T-helper 22 cell (primary cell): ENCODE measurements at places on chromosomes 2 and 18.

DNA sequence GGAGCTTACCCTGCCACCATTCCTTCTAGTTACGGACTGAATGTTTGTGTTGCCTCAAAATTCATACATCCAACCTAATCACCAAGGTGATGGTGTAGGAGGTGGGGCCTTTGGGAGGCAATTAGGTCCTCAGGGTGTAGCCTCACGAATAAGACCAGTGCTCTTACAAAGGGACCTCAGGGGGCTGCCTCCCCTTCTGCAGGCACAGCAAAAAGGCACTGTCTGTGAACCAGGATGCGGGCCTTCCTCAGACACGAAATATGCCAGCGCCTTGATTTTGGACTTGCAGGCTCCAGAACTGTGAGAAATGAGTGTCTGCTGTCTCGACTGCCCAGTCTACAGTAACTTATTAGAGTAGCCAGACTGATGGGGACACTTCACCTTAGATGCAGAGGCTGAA is 150.4 kb upstream of the HDAC4 start:
- DNase-seq, result no peak

DNA sequence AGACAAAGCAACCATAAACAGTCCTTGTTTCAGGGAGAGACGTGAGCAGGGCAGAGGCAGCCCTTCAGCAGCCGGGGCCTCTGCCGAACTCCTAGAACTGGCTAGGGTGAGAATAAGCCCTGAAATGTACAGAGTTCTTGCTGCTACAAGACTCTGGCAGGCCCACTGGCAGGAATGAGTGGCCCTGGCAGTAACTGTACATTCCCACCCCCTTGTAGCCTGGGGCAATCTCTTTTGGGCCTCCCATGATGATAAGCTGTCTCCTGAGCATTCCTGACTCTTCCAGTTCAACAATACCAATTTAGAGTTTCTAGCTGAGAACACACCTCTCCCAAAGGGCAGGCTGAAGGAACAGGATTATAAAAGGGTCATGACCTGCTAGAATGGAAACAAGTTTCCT is 54.3 kb downstream of the HAUS1 start:
- no peak for DNase-seq

DNA sequence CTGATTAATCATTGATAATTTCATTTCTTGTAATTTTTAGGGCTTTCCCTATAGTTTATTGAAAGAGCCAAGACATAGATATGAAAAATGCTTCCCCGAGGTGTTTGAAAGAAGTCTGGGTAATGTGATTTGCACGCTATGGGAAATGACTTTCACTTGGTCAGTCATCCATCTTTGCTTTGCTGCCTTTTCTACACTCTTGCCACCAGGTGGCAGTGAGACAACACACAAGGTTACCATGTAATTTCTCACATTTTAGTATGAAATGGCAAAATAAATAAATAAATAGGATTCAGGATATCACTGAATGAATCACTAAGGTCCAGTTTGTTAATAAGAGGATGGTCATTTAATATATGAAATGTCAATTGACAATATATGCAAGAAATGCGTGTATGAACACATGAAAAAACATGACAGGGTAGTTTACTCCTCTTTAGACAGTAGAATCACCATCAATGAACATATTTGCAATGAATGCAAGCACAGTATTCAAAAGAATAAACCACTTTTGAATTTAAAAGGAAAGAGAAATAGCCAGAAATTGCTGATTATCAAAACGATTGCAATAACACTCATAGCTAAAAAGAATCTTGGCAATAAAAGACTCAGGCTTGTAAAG is 52.2 kb upstream of the KCNH7 start:
- DNase-seq, result no peak

DNA sequence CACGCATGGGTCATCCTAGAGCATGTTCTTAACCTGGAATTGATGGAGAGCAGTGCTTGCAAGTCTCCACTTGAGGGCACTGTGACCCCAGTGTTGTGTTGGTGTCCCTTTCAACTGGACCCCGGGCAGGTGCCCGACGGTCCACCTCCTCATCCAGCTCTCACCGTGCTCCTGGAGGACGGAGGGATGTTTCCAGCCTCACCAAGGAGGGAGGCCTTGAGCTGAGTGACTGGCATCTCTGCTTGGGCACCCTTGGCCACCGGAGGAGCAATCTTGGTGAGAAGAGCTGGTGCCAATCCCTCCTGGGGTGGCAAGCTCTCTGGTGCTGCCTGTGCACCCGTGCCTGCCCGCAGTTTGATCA is 45.4 kb upstream of the ASB18 start:
- no peak for DNase-seq

GRCh38 chr18:59061914-59062642 is 77.6 kb upstream of the SEC11C start:
- DNase-seq, result no peak

DNA sequence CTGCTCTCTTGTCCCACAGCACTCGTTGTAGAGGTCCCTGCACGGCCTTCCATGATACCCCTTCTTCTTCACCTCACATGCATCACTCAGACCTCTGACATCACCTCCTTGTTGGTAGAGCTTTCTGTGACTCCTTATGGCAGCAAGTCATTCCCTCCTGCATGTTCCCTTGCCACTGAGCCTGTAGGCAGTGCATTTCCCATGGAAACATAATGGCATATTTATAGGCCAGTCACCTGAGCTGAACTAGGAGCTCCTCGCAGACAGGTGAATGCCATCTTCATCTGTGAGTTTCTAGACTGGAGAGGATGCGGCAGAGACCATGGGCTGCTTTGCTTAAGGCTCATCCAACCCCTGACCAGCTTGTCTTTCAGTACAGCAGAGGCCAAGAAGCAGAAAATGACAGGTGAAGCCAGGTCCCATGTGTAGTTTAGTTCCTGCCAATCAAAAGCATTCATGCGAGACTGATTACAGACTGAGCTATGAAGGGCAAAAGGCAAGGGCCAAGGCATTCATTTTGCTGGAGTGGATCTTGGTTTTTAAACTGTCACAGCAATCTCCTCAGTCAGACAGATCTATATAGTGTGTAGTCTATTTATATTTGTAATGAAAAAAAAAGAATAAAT is 59.4 kb upstream of the NEDD4L start:
- no peak for DNase-seq

- no peak for DNase-seq
Observed at GRCh38 chr2:102144128-102144527, 1.6 kb downstream of the IL1R1 start.

DNA sequence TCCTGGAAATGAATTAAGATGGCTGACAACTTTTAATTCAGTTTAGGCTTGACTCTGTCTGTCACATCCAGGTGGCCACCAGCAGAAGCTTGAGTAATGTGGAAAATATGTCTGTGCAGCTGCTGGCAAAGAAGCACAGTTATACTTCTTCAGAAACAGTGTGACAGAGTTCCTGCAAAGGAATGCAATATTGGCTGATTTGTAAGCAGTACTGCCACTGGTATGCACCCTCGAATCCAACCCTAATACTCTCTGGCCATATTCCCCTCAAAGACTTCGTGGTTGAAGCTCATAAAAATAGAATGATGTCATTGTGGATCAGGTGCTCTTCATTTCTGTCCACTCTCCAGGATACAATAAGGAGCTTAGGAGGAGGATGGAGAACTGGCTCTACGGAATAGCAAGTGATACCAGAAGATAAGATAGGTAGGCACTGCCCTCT is 86.2 kb downstream of the METTL8 start:
- no peak for DNase-seq

- DNase-seq, result no peak
Observed at GRCh38 chr2:37391711-37392110, 47.3 kb downstream of the QPCT start.

DNA sequence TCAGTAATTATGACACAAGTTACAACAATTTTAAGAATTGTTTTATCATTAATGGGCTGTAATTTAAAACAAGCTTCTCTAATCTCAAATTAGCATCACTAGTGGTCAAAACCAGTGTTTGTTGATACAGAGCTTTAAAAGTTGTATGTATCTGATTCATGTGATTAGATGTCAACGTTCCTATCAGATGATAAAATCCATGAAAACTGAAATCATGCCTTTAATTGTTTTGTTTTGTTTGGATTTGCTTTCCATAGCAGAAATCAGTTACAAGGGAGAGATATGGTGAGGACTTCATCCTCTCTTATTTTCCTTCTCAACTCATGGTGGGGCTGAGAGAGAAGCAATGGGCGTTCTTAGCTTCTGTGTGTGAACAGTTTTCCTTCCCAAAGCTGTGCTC is 469.6 kb downstream of the PID1 start:
- DNase-seq, result no peak

DNA sequence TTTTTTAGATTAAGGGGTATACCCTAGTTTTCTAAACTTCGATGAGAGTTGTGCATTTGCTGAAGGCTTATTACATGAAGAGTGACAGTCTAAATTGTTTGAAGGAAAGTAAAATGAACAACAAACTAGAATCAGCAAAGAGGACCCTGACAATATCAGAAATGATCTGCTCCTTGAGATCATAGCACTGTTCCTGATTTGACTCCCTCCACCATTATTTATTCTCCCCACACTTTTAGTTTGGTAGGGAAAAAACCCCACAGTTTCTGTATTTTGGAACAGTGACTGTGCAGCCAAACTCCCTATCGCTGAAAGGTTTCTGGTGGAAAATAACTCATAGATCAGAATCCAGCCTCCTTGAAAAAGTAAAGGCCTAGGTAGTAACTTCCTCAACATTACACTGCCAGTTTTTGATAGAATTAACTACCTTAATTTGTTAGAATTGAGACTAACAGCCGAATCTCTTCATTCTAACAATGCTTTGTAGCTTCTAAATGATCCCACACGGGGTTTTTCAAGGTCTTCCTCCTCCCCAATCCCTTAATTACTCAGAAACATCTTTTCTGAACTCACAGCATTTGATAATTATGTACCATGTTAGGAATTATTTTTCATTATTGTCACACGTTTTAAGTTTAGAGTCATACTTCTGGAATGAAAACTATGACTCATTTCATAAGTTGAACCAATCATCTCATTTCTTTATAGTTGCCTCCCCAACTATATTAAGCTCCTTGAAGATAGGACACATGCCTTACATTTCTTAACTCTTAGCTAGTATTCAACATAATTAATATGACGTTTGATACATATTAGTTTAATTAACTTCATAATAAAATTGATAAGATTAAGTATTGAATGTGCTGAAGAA is 2.9 kb downstream of the MYL12A start:
- no peak for DNase-seq

- no peak for DNase-seq
Observed at GRCh38 chr2:162058973-162059668, 14.9 kb downstream of the DPP4 start.

DNA sequence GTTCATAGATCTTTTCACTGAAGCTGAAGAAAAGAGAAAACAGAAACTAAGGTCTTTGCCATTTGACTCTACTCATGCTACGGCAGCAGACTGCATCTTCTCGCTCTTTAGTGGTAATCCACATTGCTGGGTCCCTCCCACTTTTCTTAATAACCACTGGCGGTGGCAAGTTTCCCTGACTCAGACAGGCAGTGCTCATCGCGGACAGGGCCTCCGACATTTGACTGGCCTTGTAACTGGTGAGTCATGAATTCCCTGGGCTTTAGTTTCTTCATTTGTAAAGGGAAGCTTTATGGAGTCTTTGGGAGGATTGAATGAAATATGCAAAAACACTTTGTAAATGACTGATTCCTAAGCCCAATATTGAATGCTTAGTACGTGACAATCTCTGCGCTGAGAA is 238.2 kb upstream of the RBBP8 start:
- no peak for DNase-seq

- no peak for DNase-seq
Observed at GRCh38 chr18:46141199-46141598, 37.0 kb downstream of the HAUS1 start.

GRCh38 chr2:190550137-190550536 is 15.6 kb upstream of the NEMP2 start:
- DNase-seq, result no peak

- DNase-seq, result no peak
Observed at GRCh38 chr2:80154231-80154915, 150.2 kb downstream of the LRRTM1 start.

GRCh38 chr2:185202945-185203528 is 535.6 kb upstream of the FSIP2 start:
- DNase-seq, result no peak

DNA sequence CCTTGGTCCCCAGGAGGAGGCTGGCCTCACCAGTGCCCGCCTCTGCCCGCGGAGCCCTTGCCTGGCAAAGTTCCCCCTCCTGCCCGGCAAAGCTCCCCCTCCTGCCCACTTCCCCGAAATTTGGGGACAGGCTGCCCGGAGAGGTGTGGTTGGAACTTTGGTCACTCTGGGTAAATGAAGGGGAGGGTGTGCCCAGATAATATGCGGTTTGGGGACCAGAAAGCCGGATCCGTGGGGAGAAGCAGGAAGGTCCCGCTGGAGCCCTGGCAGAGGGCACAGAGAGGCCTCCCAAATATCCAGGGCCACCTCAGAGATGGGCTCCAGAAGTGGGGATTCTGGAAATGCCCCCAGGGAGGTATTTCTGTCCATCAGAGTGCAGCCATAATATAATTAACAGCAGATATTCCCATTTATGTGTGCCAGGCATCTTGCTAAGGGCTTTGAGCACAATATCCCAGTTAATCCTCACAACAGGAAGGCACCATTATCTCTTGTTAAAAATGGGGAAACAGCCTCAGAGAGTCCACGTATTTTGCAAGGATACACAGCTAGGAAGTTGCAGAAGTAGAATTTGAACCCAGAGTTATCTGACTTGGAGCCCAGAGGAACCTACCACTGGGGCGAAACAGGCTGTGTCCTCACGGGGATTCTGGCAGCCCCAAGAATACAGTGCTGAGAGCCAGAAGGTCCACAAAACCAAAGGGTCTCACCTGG is 914 bp downstream of the STEAP3 start:
- no peak for DNase-seq

DNA sequence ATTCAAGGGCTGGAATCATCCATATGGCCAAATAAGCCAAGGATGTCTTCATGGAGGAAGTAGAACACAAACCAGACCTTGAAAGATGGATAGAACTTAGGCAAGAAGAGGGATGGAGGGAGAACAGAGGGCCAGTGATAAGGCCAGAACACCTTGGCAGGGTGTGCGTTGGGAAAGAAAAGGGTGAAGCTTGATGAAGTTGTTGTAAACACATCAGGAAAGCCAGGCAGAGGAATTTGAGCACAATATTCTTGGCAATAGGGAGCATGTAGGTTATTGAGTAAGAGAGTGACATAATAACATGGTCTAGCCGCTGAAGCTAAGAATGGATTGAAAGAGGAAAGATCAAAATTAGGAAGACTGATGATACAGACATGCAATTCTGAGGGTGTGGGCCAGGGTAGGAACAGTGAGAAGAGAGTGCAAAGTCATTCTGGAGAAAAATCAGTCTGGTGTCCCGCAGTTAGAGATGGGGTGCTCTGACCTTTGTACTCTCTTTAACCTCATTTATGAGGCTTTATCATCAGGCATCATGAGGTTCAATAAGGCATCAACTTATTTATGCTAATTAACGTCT is 41.0 kb downstream of the SLC14A2 start:
- DNase-seq, result no peak

- DNase-seq, result no peak
Observed at GRCh38 chr18:59681051-59681450, 16.2 kb downstream of the CCBE1 start.

- no peak for DNase-seq
Observed at GRCh38 chr2:74921236-74921736, 37.2 kb upstream of the POLE4 start.
